Stimulated activated CD8-positive, alpha-beta memory T cell treated with anti-CD3 and anti-CD28 coated beads, Interleukin-2, amount 100 ng/mL, for 48 hours (primary cell): ENCODE measurements at places on chromosomes 16 and 17.

DNA sequence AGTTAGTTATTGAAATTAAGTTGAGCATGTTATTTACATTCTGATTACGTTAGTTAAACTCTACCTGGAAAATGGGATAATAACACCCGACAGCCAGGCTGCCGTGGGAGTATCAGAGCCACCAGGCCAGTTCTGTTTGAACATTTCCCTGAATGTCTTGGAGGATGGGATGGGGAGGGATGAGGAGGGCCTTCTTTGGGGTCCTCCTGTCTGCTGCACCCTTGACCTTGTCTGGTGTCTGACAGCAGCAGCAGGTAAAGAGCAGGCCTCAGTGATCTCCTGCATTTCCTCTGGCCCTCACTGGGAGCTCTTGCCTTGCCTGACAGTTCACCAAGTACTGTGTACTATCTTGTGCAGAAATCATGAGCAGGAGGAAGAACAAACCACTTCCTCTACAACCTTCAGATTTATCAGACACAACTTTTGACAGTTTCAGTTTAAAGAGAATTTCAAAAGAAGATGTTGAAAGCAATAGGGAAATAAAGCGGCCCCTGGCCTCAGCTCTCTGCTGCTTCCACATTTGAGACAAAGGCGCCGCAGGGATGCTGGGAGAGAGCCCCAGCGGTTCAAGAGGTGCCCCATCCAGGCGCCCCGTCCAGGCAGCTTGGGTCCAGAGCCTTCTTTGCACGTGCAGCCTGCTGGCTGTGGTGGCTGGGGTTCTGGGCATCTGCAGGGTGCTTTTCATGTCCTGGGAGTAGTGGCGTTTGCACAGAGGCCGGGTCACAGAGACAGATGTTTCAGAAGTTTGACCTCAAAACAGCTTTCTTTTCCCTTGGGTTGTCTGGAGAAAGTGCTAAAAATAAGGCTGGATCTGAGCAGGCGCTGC is 25.3 kb downstream of the CMIP start:
- no peak for DNase-seq

DNA sequence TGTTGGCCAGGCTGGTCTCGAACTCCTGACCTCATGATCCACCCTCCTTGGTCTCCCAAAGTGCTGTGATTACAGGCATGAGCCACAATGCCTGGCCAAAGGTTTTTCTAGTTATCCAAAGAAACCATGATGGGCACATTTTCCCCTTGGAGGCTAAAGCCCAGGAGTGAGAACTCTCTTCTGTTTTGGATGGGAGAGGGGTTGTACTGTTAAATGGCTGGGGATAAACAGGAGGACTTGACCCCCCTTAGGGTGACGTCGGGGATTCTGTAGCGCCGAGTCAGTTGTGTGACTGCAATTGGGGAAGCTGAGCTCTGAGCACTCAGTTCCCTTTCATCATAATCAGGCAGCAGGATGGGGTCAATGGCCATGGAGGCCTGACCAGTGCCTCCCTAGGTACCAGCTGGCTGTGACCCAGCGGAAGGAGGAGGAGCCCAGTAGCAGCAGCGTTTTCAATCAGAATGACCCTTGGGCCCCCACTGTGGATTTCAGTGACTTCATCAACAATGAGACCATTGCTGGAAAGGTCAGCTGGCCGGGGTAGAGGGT is 4.1 kb downstream of the AOC3 start:
- DNase-seq, result no peak

- DNase-seq, result no peak
Observed at GRCh38 chr17:81197831-81198490, 24.8 kb downstream of the CEP131 start.

DNA sequence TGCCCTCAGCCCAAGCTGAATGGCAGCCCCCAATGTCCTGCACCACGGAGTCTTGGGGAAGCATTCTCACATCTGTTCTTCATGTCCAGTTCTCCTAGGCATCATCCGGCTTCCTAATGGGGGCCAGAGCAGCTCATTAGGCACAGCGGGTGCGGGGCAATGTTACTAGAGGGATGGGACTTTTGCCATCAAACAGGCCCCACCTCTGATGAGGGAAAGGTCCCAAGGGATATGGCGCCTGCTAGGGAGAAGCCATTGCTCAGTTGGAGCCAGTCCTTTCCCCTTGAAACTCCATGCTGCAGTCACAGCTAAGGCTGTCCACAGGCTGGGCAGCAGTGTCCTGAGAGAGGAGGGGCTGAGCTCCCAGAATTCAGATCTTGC is 1.7 kb upstream of the DPH1 start:
- no peak for DNase-seq

DNA sequence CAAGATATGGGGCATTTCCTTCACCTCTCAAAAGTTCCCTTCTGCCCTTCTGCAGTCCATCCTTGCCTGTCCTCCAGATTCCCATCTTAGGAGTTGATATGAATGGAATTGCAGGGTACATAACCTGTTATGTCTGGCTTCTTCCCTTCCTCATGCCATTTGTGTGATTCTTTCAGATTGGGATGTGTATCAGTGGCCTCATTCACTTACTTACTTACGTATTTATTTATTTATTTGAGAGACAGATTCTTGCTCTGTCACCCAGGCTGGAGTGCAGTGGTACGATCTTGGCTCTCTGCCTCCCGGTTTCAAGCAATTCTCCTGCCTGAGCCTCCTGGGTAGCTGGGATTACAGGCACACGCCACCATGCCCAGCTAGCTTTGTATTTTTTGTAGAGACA is 6.2 kb upstream of the TMEM94 start:
- DNase-seq, result no peak

DNA sequence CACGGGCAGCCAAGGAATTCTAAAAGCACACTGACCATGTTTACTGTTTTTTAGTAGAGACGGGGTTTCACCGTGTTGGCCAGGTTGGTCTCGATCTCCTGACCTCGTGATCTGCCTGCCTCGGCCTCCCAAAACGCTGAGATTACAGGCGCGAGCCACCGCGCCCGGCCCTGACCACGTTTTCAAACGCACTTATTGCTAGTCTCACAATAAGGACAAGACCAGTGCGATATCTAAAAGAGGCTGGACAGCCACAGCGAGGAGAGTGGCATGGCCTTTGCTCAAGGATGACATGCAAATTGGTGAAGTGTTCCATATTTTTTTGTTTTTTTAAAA is 35.0 kb upstream of the CLEC18B start:
- no peak for DNase-seq

DNA sequence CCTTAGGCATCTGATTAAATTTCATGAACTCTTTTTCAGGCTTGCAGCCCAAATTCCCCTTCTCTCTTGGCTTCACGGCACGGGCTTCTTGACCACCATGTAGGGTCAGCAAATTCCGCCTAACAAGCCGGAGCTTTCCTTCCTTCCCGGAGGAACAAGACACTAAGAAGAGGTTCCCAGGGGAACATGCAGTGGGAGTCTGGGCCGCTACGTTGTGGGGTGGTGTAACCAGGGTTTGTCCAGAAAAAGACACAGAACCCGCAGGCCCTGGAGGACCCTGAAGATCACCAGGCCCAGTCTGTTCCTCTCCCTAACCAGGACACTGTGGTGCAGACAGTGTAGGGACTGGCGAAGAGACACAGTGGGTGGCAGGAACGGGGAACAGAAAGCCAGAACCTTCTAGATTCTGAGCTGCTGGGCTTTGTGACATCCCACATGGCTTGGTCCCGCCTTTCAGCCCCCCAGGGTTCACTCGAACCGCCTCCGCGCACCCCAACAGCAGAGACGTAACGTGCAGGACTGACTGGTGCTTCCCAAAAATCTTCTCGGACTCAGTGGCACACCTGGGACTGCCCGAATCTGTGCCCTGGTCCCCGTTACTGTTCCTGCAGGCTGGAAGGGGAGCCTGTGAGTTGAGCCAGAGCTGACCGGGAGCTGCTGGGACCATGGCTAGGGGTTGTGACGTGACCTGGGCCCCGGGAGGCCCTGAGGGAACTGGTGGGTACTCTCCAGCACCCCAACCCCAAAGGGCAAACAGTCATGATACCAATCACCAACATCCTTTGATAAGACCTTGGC is 55.2 kb downstream of the TBC1D16 start:
- no peak for DNase-seq

DNA sequence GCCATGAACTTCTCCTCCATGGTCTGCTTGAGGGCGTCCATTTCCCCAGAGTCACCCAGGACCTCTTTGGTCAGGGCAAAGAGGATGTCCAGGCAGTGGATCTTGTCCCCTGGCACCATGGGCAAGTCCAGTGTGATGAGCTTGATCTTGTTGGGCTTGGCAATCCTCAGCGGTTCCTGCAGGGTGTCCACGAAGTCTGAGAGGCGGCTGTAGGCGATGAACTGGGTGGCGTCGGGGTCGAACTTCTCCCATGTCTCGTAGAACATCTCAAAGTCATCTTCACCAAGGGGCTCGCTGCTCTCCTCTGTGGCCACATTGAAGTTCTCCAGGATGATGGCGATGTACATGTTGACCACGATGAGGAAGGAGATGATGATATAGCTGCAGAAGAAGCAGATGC is 9.0 kb upstream of the CD79B start:
- DNase-seq, result no peak

- DNase-seq, result no peak
Observed at GRCh38 chr17:63362115-63362514, 84.0 kb downstream of the CYB561 start.

DNA sequence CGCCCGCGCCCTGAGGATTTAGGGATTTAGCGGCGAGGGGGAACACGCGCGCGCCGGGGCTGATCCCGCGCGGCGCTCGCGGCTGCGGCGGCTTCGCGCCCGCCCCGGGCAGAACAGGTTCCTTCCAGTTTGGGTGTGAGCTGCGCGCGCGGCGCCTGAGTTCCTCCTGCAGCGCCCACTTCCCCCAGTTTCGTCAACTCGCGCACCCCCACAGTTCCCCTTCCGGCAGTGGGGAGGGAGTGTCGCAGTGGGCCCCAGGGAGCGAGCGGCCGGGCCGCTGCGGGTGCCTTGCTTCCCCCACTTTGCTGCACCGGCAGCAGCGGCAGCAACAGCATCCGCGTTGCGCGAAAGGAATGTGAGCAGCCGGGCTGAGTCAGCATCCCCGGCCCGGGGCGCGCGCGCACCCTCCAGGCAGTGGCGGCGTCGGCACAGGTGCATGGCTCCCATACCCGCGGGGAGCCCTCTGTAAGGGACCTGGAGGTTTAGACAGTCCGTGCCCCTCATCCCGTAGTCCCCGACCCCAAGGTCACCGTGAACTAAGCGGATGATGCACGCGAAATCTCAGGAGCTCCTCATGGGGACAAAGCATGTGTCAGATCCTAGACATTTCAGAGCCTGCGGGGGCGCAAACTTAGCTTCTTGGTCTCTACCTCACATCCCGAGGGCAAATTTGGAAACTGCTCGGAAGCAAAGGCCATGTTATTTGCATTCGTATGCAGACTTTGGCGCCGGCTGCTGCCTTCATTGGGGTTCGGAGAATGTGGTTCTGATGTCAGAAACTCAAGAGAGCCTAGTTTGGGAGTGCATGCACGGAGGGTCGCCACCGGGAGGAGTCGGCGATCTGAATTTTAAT is 767 bp downstream of the ARSG start:
- peak; percentile 79 for DNase-seq

DNA sequence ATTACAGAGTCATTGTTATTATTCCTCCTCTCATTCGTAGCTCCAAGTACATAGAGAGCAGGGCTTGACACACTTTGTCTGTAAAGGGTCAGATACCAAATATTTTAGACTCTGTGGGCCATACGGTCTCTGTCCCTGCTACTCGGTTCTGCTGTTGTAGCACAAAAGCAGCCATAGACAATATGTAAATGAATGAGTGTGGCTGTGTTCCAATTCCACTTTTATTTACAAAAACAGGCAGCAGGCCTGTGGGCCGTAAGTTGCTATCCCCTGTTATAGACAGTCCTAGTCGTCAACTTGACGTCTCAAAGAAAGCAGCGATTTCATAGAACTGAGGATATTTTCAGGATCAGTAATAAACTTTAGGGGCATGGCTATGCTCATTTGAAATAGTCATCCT is 161.6 kb downstream of the MSI2 start:
- DNase-seq, result no peak

DNA sequence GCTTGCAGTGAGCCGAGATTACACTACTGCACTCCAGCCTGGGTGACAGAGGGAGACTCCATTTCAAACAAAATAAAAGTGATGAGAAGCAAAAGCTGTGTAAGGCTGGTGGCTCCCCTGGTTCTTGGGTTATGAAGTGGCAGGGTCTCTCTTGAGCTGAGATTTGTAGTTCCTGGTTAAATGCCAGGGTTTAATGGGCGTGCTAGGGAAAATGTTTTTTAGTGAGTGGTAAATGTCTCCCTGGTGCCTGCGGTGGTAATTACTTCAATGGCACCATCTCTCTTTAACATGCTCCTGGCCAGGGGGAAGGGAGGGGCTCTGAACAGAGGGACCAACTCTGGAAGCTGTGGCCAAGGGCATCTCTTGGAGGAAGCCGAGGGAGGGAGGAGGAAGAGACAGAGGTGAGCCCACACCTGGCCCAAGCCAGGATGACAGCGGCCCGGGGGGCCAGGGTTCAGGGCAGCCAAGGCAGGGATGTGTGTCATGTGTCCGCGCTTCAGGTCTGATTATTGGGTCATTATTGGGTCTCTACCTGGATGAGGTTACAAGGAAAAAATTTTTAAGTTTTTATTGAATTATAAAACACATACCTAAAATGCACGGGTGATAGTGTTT is 17.8 kb upstream of the RPL38 start:
- DNase-seq, result no peak

DNA sequence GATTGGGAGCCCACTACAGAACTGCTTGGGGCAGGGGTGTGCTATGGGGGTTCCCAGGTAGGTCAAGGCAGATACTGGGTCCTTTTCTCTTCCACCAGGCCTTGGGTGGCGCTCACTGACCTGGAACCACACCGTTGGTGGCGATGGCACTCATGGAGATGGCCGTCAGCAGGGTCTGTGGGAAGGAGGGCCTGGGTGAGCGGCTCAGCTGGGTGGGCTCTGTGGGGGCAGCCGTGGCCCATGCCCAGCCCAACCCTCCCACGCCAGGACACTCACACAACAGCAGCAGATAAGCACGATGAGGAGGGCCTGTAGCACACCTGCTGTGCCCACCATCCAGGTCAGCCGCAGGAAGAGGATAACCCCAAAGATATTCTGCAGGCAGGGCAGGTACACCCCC is 10.8 kb downstream of the SLC12A4 start:
- DNase-seq, result no peak
